ENCODE measurements at places on chromosomes 6 and 20.

DNA sequence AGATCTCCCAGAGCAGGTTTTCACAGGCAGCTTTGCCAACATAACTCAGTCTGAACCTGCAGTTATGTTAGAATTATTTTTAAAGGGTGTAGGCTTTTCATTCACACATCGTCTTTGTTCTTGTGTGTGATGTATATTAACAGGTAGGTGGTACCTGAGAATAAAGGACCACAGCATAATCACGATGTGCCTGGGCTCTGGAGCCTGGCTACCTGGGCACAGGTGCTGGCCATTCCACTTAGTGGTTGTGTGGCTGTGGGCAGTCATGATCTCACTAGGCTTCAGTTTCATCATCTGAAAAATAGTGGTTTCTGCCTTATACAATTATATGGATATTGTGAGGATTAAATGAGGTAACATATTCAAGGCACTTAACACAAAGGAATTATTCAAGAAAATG is 6.4 kb downstream of the CD109 start:
- DNase-seq: no peak

DNA sequence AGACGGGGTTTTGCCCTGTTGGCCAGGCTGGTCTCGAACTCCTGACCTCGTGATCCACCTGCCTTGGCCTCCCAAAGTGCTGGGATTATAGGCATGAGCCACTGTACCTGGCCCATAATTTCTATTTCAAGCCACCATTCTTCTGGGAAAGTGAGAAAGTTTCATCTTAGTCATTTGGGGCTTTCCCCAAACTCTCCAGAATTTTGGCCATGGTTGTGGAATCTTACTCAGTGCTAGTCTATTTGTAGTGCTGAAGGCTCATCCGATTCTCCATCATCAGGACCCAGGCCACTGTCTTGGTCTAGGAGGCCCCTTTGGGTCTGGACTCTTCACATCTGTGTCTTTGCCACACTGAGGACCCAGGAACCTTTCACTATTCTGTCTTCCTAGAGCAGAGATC is 164.9 kb downstream of the EYA2 start:
- no peak for DNase-seq

DNA sequence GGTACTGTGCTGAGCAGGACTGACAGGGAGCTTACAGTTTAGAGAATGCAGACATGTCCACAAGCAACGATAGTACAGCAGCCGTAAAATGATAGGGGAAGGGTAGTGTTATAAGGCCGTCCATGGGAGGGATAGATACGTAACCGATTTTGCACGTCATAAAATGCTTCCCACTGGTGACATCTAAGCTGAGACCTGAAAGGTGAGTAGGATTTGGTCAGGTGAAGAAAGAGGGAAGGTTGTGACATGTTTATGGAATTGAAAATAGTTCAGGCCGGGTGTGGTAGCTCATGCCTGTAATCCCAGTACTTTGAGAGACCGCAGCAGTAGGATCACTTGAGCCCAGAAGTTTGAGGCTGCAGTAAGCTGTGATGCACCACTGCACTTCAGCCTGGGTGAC is 25.6 kb downstream of the SNX9 start:
- DNase-seq: no peak

- peak; percentile 2 for DNase-seq
Measured at GRCh38 chr6:13767121-13767808, 47.1 kb downstream of the MCUR1 start.

DNA sequence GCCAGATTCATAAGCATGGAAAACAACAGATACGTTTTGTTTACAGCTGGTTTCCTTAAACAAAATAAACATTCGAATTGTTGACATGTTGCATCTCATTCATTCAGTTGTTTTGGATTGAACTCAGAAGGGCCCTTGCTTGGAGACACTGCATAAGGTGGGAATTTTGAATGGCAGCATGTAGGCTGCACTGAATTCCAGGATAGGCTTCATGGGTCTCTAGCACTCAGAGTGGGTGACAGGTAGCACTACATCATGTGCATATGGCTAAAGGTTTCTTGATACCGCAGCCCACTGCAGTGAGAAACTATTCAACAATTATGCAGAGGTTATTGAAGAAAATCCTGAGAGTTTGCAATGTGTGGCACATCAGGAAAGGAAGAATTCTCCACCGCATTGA is 1.6 kb downstream of the BEND6 start:
- no peak for DNase-seq

DNA sequence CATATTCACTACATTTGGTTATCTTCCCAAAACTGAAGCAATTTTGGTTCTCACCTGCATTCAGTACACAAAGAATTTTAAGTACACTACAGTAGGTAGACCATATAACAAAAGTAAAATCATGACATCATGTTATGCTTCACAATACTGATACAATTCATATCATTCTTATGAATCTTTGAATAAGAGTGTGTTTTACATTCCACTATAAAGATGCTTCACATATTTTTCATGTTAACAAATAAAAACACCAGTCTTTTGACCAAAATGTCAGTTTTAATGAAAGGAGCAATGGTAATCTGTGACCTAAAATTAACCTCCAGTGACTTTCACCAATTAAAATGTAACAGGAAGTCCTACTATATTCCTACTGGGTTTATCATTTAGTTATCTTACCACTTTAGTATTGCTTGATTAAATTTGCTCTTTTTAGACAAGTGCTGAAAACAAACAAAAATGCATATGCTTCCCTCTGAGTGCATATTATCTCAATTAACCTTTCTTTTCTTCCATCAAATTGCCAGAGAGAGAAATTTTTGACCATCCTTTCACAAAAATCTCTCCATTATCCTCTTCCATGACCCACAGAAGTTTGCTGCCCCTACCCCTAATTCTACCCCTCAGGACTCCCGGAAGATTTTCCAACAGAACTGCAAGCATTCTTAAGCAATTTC is 49.3 kb downstream of the PHIP start:
- DNase-seq: no peak

- no peak for DNase-seq
Measured at GRCh38 chr6:20533746-20534294, 437 bp upstream of the CDKAL1 start.

GRCh38 chr6:87197547-87197946 is 42.2 kb downstream of the ZNF292 start:
- DNase-seq: no peak

DNA sequence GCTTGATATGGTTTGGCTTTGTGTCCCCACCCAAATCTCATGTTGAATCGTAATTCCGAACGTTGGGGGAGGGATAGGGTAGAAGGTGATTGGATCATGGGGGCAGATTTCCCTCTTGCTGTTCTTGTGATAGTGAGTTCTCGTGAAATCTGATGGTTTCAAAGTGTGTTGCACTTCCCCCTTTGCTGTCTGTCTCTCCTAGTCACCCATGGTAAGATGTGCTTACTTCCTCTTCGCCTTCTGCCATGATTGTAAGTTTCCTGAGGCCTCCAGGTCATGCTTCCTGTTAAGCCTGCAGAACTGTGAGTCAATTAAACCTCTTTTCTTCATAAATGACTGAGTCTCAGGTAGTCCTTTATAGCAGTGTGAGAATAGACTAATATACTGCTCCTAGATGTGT is 19.9 kb downstream of the PFDN4 start:
- DNase-seq: no peak

DNA sequence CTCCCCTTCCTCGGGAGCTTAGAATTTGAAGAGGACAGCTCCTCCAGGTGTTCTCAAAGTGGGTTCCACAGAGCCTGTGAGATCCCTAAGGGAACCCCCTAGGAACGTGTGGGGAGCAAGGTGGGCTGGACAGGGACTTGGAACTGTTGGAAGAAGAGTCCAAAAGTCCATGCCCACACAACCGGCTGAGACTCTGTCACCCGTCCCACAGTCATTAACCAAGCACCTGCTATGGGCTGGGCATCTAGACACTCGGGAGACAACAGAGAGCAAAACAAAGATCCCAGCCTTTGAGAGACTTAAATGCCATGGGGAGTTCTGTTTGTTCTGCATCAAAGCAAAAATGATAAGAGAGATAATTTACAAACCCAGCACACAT is 51.9 kb upstream of the SAYSD1 start:
- DNase-seq: no peak

DNA sequence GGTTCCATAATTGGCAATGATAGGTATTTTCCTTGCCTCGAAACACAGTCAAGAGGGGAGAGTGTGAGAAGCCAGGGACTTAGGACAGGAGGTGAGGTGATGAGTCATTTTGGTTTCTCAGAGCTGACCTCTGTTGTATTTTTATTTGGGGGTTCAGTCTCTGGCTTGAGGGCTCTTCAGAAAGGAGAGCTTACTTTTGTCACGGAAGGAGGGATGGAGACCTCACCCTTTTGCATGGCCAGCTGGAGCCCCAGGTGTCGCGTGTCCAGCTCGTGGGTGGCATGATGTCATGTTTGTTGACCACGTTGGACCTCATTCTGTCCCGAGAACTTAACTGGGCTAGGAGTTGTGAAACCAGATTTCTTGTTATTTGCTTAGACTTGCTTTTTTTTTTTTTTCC is 293.9 kb downstream of the QKI start:
- no peak for DNase-seq

DNA sequence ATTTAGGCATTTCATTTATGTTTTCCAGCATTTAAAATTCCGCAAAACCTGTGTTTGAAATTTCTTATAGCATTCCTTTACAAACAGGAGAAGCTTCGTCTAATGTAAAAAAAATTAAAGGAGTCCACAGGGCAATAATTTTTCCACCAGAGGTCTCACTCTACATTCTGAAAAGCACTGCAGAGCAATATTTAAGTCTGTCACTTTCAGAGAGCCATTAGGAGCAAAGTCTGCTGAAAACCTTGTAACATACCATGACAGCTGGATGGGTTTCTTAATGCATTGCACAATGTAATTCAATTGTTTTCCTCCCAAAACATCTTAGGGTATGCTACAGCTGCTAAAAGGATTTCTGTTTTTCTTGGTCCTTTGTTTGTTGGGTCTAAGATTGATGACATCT is 18.0 kb downstream of the BAG2 start:
- peak; percentile 36 for DNase-seq

GRCh38 chr6:12270551-12271230 is 19.5 kb upstream of the EDN1 start:
- peak; percentile 17 for DNase-seq

- no peak for DNase-seq
Measured at GRCh38 chr20:57480444-57481160, 44.3 kb downstream of the CTCFL start.

DNA sequence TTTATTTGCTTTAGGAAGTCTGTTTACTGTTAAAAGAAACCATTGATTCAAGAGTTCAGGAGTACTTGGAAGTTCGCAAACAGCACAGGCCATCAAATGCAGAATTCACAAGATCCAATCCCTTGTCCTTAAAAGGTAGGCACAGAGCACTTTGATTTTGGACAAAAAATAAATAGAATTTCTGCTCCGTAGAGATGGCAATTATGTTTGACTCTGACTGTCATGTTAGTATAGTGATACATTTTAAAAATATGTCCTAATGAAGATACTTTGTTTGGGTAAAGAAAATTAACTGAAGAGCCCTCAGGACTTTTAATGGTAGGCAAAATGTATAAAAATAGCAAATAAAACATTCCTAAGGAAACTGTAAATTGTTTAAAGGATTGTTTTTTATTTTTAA is 113.1 kb downstream of the JAG1 start:
- DNase-seq: no peak

- no peak for DNase-seq
Measured at GRCh38 chr20:62872184-62872847, 10.7 kb upstream of the TCFL5 start.

- no peak for DNase-seq
Measured at GRCh38 chr6:1387876-1388629, 1.3 kb upstream of the FOXF2 start.

DNA sequence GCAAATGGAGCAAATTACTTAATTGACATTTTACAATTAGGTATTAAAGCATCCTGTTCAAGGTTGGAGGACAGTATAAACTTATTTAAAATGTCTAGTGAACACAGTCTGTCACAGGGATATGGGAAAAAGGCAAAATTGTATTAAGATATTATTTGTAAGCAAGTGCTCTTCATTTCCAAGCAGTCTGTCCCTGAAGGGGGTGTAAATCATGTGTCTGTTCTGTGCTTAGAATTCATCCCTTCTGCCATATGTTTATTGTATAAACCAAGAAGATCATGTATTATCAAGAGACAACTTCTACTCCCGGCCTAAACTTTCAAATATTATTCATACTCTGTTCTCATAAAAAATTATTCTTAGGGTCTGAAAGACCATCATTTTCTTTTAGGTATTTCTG is 144.8 kb downstream of the BCKDHB start:
- no peak for DNase-seq

GRCh38 chr6:167056370-167056769 is 57.2 kb downstream of the CEP43 start:
- DNase-seq: no peak

- DNase-seq: peak; percentile 42
Measured at GRCh38 chr6:140319209-140319608, 944.8 kb upstream of the CITED2 start.

DNA sequence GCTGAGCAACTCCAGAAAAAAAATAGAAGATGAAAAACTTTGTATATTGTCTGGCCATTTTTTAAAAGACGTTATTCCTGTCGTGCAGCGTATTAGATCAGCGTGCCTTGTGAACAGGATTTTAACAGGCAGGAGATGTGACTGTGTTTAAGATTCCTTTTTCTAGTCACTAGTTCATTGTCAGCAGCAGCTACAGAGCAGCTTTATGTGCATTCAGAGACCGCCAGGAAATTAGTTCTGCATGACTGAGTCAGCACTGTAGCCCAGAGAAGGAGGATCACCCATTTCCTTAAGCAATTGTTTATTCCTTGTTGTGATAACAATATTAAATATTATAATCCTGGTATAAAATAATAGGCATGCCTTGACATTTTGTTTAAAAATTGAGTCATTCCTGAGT is 75.4 kb upstream of the ADGRB3 start:
- DNase-seq: no peak

- DNase-seq: no peak
Measured at GRCh38 chr6:133198725-133199124, 42.4 kb upstream of the EYA4 start.

DNA sequence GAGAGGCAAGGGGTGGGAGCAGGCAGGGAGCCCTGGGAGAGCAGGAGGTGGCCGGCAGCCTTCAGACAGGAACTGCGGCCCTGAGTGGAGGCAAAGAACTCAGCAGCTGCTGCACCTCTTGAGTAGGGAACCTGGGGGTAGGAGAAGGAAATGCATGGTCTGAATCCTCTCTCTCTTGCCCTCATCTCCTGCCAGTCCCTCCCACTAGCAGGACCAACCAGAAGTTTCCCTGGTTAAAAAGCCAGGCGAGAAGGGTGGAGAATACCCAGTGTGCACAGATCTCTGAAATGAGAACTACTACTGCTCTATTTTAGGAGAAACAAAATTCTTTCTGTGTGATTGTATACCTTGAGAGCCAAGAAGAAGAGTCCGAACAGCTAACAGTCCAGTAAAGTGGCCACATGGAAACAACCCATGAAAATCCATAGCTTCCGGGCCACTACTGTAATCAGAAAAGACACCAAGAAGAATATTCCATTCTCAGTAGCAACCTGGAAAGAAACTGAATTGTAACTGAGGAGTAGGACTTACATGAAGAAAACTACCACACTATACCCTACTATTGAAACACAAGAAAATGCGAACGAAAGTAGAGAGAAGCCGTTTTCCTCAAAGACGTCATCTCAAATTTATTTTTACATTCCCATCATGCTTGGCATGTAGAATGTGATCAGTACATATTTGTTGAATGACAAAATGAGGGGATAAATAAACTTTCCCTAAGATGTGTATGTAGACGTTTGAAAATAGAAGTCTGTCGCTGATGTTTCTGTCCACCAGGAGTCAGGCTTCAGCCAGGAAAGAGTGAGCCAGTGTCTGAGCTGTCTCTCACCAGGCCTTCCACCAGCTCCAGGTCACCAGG is 25.6 kb downstream of the WRNIP1 start:
- DNase-seq: peak; percentile 77

All from ACHN (cell line).